ENCODE measurements at places on chromosomes 3 and 15.
A peak's percentile ranks its signal among the peaks of the same experiment; 100 is the strongest.

DNA sequence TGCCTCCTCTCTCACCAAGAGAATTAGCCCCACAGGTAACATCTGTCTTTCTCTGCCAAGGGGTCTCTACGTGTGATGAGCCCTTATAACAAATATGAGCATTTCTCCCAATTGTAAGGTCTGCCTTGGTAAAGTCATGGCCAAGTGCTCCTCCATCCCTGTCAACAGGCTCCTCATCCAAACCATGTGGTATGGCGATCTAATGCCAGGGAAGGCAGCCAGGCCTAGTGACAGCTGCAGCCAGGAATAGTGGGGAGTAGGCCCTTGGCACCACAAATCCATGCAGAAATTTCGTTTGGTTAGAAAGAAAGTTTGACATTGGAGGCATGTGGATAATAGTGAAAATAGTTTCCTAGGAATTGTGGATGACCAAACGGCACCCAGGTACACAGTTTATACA lies 4.7 kb upstream of the LRTM1 start:
- no peak for DNase-seq

DNA sequence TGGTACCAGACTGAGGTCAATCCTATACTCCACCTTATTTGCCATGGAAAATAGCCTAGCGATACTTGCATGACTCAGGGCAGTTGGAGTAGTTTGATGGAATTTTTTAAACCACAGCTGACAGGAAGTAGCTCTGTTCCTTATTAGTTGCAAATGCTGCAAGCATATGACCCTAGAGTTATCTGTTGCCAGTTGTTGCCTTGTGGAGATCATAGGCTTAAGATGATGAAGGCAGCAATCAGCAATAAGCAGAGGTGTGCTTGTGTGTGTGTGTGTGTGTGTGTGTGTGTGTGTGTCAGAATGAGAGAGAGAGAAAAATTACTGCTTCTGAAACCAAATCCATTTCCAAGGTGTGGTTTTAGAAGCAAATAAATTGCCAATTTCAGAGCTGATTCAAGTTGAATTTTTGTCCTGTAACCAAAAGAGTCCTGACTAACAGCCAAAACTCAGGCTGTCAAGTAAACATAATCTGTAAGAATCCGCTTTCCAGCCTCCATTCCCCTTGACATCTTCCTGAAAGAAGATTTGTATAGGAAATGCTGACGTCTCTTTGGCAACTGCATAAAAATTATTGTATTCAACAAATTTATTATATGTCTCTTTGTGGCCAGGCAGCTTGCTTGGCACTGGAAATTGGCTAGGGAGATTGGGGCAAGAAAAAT lies 141.2 kb downstream of the SERPINI1 start:
- no peak for DNase-seq

- DNase-seq: no peak
These were observed 70.1 kb downstream of the CSNK1G1 start for GRCh38 chr15:64285871-64286270.

- DNase-seq: peak; percentile 55
These were observed 37.5 kb downstream of the CD86 start for GRCh38 chr3:122092460-122093165.

GRCh38 chr3:186261638-186262037 lies 100.4 kb downstream of the DGKG start:
- no peak for DNase-seq

DNA sequence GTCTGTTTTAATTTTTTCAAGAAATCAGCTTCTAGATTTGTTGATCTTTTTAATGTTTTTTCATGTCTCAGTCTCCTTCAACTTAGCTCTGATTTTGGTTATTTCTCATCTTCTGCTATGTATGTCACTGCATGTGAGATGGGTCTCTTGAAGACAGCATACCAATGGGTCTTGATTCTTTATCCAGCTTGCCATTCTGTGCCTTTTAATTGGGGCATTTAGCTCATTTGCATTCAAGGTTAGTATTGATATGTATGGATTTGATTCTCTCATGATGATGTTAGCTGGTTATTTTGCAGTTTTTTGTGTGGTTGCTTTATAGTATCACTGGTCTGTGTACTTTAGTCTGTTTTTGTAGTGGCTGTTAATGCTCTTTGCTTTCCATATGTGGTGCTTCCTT lies 39.4 kb downstream of the CEP63 start:
- DNase-seq: no peak

- DNase-seq: no peak
These were observed 224.2 kb upstream of the TBL1XR1 start for GRCh38 chr3:177421481-177421785.

- no peak for DNase-seq
These were observed 37.1 kb downstream of the P3H2 start for GRCh38 chr3:190083635-190084034.

DNA sequence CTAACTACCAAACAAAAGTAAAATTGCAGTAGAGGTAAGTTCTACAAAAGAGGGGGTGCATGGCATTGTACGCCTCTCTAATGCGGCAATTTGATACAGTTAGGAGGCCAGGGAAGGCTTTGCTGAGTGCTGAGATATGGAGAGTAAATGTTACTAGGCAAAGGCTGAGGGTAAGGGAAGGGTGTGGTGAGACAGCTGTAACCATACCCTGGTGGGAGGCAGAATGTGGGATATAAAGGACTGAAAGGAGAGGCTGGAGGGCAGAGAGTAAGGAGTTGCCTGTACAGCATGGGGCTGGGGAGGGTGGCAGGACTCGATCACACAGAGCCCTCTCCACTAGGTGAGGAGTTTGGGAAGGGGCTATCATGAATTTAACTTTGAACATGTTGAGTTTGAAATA lies 106.3 kb downstream of the PDCD6IP start:
- no peak for DNase-seq

- DNase-seq: no peak
These were observed 34.1 kb downstream of the PTPN23 start for GRCh38 chr3:47414666-47415587.

DNA sequence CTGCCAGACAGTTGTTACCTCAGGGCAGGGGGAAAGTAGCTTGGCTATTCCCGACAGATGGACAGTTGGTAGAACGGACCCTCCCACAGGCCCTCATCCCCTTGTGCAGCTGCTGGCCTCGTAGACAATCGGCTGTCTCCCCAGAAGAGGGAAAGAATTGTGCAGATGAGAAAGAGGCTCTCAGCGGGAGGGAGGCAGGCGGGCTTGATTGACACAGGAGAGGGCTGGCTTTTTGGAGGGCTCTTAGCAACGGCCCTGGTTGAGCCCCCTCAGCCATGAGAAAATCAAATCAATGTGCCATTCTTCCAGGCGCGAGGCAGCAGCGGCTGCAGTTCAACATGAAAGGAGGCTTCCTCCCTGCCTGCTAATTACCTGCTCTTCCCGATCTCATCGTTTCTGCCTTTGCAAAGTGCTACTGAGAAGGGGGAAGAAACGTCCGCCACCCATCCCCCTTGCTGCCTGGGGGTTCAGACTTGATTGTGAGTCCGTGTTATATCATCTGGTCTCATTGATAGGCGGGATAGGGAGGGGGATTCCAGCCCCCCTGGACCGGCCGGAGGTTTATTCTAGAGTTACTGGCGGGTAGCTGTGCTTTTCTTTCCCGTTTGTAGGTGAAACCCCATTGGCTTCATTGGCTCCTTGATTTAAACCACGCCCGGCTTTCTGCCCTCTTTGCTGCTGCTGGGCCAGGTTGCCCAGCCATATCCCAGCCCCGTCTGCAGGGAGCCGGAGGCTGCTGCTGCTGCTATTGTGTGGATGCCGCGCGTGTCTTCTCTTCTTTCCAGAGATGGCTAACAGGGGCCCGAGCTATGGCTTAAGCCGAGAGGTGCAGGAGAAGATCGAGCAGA lies at the start of gene TAGLN3:
Gene TAGLN3, plus strand, starts transcription at position 287 of the 848 bp plus-strand sequence. Its CDS starts 501 bp downstream, at position 788.
- no peak for DNase-seq

DNA sequence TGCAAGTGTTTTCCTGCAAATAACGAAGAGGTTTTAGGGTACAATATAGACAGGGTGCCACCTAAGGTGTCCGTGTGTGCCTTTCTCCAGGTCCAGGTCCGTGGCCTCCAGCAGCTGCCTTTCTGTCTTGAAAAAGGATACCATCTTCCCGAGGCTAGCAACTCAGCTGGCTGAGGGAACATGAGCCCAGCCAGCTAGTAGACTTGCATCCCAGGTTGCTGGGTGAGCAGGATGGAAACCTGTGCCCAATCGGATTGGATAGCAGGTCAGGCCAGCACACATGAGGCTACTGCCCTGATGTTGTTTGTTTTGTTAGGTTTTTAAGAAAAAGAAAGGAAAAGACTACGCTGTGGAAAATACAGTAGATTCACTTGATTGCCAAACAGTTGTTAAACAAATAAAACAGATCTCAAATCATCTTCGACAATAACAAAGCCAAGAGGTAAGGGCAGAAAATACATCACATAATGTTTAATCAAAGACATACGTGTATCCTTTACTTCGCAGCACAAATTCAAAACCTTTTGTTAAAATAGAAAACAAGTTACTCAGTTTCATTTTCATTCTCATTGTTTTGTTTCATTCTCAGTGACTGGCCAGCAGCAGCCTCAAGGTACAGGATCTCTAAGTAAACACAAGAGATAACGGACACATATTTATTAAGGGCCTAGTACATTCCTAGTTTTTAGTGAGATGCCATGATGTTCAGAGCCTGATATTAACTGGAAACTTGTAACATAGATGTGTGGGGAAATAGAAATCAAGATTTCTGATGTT lies 661.2 kb upstream of the NR2F2 start:
- no peak for DNase-seq

DNA sequence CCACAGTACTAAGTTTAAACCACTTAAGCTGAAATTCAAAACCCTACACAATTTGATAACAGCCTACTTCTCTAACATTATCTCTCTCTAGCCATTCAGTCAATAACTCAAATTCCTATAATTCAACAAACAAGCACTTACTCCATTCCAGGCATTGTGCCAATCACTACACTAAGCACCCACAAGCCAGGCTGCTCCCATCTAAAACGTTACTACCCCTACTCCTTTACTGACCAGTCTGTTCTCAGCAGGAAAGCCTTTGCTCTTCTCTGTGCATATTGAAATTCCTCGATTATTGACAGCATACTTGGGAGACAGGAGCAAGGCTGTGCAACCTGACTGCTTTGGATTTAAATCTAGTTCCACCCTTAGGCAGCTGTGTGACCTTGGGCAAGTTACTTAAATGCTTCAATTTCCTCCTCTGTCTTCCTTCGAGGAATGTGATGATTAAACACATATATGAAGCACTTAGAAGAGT lies 177.2 kb upstream of the THBS1 start:
- no peak for DNase-seq

GRCh38 chr3:58198362-58198761 lies 12.4 kb downstream of the DNASE1L3 start:
- DNase-seq: no peak

DNA sequence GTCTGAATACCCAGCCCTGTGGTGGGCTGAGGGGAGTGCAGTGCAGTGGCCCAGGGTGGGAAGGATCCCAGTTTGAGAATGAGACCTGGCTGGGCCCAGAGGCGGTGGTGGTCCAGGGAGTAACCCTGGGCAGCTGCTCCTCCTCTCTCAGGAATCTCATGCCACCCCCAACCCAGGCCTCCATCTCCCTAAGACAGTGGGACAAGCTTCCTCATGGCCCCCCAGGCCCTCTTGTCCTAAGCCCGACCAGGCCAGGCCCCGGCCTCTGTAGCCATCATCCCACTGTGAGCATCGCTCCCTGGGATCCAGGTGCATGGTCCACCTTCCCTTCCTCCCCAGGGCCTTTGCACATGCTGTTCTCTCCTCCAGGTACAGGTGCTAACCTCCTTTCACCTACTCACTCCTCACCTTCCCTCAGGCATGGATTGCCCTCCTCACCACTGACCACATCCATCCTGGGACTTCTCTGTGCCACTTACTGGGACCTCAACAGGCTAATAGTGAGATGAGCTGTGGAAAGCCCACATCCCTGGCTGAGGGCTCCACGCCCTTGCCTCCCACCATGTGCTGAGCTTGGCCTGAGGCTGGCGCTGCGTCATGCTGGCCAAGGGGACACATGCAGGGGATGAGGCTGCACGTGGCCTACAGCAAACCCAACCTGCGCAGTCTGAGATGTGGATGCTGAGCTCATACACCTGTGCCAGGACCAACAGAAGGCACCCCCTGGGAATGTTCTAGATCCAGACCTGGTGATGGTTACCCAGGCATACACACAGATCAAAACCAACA lies 9.9 kb downstream of the CHDH start:
- no peak for DNase-seq

GRCh38 chr15:65916664-65917406 lies 47.5 kb downstream of the RAB11A start:
- peak; percentile 16 for DNase-seq

GRCh38 chr3:102141928-102142239 lies 292.6 kb downstream of the NFKBIZ start:
- no peak for DNase-seq

- DNase-seq: no peak
These were observed 32.7 kb downstream of the RBM6 start for GRCh38 chr3:49972656-49973055.

GRCh38 chr15:60660290-60661051 lies 181.5 kb upstream of the ICE2 start:
- no peak for DNase-seq

GRCh38 chr3:55014081-55014480 lies 86.2 kb upstream of the LRTM1 start:
- DNase-seq: no peak

DNA sequence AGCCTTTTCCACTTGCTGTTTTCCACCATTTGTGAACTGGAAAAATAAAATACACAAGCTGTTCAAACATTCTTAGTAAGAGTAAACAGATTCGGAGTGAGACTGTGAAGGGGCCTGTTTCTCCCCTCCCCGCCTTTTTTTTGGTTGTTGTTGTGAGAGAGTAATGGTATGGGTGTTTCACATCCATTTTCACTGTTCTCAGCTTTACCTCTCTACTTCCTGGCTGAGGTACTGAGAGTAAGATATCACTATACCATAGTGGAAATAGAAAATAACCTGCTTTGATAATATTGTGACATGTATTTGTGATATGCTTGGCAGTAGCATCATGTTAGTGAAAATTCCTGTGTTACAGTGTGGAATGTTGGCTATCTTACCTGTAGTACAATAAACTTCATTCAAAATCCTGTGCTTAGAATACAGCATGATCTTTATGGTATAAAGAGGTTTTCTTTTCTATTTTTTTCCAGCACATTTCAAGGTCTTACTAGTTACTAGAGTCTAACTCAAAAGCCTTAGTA lies 12.0 kb downstream of the CNTN4 start:
- no peak for DNase-seq

GRCh38 chr3:16501376-16501775 lies 12.1 kb downstream of the RFTN1 start:
- no peak for DNase-seq

DNA sequence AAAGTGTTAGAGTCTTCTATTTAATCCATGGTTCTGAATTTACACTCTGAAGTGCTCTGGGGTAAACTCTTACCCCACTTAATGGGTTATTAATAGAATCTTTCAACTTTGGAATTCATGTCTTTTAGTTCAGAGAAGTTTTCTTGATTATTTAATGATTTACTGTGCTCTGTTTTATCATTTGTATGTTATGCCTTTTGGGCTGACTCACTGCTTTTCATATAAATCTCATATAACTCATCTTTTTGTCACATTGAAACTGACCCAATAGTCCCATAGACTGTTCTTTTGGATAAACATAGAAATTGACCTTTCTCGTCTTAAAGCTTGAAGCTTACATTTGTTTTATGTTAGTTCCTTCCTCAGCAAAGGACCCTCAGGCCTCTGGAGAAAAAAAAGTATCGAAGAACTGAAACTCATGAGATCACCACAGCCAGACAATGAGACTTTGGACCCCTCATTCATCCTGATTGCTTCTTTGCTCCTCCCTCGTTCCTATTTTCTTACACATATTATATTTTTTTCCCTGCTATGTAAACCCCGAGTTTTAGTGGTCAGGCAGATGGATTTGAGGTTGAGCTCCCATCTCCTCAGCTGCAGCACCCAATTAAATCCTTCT lies 229.1 kb upstream of the CBLB start:
- no peak for DNase-seq

All from activated T-cell treated with anti-CD3 and anti-CD28 coated beads for 48 hours (primary cell).